Neural cell (in vitro differentiated cells): ENCODE measurements at places on chromosomes 1 and 21. TPM values are rescaled to one million over a fixed set of nuclear protein-coding genes. Genes with fewer than 3 reads are reported as not detected.

The PRPF38A gene
- 16.1 and 18.0 TPM in 2 replicates for polyA plus RNA-seq

The TEDDM1 gene
- not detected in 2 replicates for polyA plus RNA-seq

The TMEM52 gene
- polyA plus RNA-seq = 0.89 TPM in 1 of 2 replicates, not detected in the other

The AGRN gene
- 104 and 106 TPM in 2 replicates for polyA plus RNA-seq

The HCN3 gene
- polyA plus RNA-seq = 53.2 and 53.4 TPM in 2 replicates

The FRRS1 gene
- 5.0 TPM in 1 of 2 replicates, not detected in the other for polyA plus RNA-seq

The INKA2 gene
- 0.77 and 0.84 TPM in 2 replicates for polyA plus RNA-seq

The TMEM240 gene
- 46.7 and 52.1 TPM in 2 replicates for polyA plus RNA-seq

The KIF14 gene
- polyA plus RNA-seq = 0.46 and 0.69 TPM in 2 replicates

The KCNK2 gene
- 4.9 and 6.8 TPM in 2 replicates for polyA plus RNA-seq
